ENCODE measurements at places on chromosomes 6 and 20.

GRCh38 chr6:155292711-155293110, 21.6 kb downstream of the TFB1M start:
- DNase-seq, result no peak

- DNase-seq, result no peak
These were observed 28.2 kb downstream of the CNR1 start for GRCh38 chr6:88137915-88138314.

GRCh38 chr6:81590314-81590691, 162.2 kb downstream of the TENT5A start:
- DNase-seq, result no peak

DNA sequence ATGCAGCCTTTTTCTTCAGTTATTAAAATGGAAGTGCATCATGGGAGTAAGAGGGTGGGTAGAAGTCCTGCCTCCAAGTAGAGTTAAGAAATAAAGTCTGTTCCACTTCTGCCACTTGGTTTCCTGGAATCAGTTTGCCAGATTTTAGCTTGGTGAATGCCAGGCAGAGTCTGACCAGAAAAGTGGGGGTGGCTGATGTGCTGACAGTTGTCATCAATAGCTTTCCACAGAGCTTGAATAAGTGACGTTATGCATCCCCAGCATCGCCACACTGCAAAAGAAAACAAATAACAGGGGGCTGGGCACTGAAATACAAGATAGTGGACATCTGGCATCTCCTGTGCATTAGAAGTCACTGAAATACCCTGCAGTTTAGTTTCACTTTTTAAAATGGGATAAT, 30.8 kb upstream of the CEP162 start:
- no peak for DNase-seq

DNA sequence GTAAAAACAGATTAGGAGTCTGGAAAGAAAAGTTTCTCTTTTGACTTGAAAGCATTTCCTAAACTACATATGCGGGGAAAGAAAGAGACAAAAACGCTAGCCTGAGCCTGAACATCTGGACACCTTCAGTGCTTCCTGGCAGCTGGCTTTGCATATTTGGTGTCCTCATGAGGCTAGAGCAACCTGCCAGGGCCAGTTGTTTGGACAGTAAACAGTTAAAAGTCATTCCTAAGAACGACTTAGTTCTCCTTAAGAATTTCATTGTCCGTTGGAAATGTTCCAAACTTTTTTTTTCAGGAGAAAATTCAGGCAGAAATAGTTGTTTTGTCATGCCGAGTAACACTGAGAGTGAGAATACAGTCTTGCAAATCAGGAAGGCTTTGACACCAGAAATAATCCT, 199.8 kb downstream of the SMOC2 start:
- DNase-seq, result no peak

DNA sequence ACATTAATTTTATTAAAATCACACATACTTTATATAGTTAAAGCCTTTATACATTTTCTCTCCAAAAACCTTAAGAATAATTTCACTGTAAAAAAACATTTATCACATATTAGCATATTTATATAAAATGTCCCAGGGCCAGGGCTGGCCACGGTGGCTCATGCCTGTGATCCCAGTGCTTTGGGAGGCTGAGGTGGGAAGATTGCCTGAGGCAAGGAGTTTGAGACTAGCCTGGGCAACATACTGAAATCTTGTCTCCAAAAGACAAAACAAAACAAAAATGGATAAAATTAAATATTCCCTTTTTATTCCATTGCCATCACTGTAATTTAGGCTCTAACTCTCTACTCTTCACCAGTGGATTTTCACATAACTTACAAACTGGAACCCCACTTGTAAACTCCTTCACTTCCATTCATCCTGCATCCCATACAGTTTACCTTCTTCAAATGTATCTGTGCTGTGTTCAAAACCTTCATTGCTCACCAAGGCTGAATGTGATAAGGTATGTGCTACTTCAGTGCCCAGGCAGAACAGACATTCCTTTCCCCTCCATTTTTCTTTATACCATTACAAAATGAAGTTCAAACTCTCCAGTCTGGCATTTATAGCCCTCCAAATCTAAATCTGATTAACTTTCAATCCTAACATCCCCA, 42.9 kb upstream of the PIM1 start:
- no peak for DNase-seq

GRCh38 chr20:19986419-19986818, 30.7 kb upstream of the NAA20 start:
- no peak for DNase-seq

DNA sequence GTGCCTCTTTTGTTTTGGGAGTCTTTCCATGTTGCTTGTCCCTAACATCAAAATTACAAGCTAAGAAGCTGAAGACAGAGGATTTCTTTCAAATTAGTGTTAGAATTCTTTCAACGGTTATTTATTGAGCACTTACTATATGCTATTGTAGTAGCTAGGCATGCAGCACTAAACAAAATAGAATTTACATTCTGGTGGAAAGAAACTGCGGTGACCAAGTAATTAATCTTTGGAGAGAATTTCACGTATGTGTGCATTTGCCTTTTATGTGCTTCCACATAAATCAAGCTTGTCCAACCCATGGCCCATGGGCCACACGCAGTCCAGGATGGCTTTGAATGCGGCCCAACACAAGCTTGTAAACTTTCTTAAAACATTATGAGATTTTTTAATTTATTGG, 33.0 kb upstream of the DUSP22 start:
- no peak for DNase-seq

DNA sequence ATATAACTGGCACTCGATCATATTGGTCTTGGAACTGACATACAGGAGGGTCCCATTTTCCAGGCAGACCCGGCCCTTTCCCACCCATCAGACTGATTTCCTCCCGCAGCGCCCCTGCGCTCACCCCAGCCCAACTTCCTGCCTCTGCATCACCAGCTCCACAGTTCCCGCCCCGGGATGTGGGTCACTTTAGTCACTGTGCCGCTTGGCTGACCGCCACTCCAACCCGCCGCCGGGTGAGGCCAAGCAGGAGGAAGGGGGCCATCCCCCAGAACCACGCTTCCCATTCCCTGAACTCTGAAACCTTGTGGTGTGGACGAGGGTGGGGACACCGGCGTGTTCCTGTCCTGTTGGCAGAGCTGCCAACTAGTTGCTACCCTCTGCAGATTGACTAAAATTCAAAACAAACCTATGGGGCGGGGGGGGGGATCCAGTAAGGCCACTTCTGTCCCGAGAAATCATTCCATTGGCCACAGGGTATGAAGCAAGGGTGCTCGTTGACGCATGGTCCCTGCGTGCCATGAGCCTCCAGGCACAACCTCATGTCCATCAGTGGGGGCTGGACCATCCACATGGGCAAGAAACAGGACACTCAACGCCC, 12.3 kb downstream of the TGM2 start:
- DNase-seq, result peak; percentile 92

DNA sequence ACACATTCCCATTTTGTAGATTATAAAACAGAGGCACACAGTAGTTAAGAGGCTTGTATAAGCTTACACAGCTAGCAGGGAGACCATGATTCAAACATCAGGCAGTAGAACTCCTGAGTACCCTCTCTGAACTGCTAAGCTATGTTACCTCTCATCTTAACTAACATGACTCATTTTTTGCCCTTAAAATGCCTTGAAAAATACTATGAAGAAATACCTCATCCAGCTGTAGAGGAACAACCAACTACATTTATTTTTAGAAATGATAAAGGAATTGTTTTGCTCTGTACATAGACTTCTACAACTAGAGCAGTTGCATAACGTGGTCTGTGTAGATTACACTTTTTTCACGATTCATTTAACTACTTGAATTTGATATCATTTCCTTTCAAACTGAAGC, 102.1 kb downstream of the FLRT3 start:
- no peak for DNase-seq

DNA sequence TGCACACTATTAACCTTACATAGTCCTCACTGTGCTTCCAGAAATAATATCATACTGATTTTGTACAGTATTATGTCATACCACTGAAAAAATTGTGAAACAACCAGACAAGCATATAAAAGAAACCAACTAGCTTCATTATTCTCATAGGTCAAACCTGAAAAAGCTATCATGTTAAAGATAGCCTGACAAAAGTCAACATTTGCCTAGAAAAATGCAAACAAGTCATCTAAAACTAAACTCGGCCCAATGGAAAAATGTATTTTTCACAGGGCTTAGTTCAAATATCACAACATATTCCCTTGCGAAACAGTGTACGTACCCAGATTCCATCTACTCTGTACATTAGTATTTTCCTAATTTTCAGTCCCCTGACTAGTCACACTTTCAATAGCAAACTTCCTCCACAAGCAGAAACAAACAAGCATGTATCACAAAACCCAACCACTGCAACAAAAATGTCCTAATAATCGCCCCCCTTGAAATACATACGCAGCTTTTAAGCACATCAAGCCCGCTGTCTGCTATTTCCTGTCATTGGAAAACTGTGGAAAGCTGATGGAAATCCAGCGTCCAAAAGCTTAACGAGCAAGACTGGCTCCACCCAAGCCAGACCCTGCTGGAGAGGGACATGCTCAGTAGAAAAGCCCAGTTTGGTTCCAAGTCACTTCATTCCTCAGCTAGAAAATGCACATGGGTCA, 93.1 kb downstream of the EPB41L2 start:
- no peak for DNase-seq

GRCh38 chr20:57498425-57499400, 26.2 kb downstream of the CTCFL start:
- DNase-seq, result no peak

- DNase-seq, result no peak
These were observed 11.0 kb downstream of the MMP24 start for GRCh38 chr20:35237486-35237885.

All from ureter (tissue), 1 donor.